ENCODE measurements at places on chromosomes 7 and 10.

DNA sequence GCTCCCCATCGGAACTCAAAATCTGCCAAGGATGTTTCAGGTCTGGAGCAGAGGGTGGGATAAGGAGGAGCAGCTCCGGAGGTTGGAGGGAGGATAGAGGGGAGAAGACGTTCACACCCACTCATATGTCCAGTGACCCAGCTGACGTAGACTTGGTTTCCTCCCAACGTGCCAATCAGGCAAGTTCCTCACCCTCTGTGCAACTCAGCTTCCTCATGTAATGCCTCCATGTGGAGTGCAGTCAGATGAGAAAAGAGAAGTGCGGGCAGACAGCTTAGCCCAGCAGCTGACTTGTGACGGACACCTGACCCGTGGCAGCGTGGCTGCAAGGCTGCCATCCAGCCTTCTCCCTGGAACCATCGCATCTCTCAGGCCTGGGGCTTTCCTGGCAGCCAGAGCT is 86.8 kb downstream of the NPTX2 start:
- DNase-seq: no peak

- DNase-seq: peak; percentile 33
Measured at GRCh38 chr7:149261316-149261828, 624 bp upstream of the ZNF783 start.

- peak; percentile 38 for DNase-seq
Measured at GRCh38 chr10:6171881-6172695, 30.6 kb upstream of the PFKFB3 start.

GRCh38 chr10:24214762-24215161 is 5.8 kb downstream of the KIAA1217 start:
- no peak for DNase-seq

DNA sequence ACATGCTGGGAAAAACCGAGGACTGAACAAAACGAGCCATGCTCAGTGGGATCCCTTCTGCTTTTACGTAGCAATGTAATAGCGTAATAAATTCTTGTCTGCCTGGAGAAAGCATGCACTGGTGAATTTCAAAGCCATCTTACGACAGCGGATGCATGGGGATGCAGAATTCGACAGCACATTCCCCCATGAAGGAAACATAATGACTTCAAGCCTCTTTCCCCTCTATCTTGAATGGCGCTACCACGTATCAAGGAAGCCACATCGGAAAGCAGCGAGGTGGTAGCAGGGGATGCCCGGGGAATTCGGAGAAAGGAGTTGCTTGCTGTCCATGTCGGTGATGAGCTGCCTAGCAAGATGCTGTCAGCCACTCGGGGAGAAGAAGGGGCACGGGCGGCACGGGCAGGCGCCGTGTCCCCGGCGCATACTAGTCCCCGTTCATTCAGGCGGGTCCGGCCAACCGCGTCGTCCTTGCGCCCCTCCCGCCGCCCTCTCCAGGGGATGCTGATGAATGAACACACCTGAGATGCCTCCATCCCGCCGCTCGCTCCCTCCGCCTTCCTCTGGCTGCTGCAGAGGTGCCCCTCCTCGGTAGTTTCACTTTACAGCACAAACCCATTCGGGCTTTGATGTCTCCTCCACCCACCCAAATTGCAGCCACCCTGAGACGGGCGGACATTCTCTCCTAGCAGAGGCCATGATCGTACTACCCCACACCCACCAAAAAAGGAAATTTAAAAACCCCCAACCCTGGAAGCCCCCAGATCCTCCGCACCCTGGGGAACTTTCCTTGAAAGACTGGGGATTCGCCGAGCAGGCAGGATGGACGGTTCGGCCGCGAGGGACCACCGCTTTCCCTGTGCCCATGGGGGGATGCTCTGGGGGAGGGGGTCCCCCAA is 644 bp downstream of the SORBS1 start:
- peak; percentile 46 for DNase-seq

DNA sequence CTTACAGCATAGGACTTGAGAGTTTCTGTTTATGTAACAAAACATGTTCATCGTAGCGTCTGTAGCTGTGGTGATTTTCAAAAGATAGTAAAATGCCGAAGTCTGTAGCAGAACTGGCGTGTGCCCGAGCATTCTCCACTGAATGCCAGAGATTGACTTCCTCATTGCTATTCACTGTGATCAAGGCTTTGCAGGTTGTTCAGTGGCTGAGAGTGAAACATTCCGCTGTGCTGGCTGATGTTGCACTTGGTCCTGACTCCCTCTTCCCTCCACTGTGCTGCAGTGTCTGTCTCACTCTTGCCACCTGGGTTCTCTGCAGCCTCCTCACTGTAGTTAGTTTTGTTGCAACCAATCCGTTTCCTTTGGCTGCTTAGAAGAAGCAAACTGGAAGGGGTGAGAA is 37.6 kb downstream of the FHIP2A start:
- DNase-seq: no peak

GRCh38 chr7:25444991-25445390 is 216.7 kb upstream of the NPVF start:
- no peak for DNase-seq

DNA sequence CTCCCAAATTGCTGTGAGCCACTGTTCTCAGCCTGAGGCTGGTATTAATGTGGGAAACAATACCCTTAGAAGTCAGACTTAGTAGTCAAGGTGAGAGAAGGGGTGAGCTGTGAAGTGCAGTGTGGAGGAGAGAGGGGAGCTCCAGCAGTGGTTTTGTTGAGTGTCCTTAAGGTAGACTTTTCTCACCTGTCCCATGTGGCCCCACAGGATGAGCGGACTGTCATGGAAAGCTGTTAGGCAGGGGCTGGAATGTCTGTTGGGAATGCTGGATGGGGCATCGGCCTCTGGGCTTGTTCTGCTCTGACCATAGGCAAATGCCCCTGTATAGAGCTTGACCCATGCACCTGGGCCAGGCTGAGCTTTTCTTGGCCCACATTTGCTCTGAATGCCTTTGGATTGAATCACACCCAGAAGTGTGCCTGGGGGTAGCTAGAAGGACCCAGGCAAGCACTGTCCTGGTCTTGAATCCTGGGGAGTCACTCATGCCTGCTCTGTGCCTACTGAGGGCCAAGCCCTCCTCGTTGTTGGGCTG is 36.3 kb upstream of the SH2D4B start:
- DNase-seq: no peak

- no peak for DNase-seq
Measured at GRCh38 chr7:18638594-18639452, 143.3 kb downstream of the HDAC9 start.

- DNase-seq: no peak
Measured at GRCh38 chr10:87642988-87643387, 16.7 kb upstream of the PAPSS2 start.

- no peak for DNase-seq
Measured at GRCh38 chr7:33556472-33556871, 348.9 kb upstream of the BMPER start.

GRCh38 chr10:61063034-61063433 is 119.0 kb upstream of the RHOBTB1 start:
- DNase-seq: no peak

- DNase-seq: no peak
Measured at GRCh38 chr7:147418966-147419365, 1171.6 kb upstream of the C7orf33 start.

DNA sequence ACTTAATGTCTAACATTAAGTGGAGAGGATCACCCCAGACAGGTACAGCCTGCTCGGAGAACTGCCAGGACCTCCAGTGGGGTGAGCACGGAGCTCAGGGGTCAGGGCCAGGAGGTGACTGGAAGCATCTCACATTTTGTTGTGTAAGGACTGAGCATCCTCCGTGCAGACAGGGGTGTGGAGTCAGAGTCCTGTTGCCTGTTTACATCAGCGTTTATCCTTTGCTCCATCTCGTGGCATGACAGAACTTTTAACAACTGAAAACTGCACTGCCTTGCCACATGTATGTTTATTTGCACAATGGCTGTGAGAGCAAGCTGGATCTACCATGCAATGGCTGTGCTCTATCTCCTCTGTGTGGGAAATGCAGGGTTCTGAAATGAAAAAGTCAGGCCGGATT is 175.4 kb upstream of the AKR1E2 start:
- no peak for DNase-seq

- no peak for DNase-seq
Measured at GRCh38 chr7:118288098-118288497, 63.6 kb downstream of the ANKRD7 start.

GRCh38 chr7:87615197-87615596 is 13.0 kb upstream of the RUNDC3B start:
- no peak for DNase-seq

DNA sequence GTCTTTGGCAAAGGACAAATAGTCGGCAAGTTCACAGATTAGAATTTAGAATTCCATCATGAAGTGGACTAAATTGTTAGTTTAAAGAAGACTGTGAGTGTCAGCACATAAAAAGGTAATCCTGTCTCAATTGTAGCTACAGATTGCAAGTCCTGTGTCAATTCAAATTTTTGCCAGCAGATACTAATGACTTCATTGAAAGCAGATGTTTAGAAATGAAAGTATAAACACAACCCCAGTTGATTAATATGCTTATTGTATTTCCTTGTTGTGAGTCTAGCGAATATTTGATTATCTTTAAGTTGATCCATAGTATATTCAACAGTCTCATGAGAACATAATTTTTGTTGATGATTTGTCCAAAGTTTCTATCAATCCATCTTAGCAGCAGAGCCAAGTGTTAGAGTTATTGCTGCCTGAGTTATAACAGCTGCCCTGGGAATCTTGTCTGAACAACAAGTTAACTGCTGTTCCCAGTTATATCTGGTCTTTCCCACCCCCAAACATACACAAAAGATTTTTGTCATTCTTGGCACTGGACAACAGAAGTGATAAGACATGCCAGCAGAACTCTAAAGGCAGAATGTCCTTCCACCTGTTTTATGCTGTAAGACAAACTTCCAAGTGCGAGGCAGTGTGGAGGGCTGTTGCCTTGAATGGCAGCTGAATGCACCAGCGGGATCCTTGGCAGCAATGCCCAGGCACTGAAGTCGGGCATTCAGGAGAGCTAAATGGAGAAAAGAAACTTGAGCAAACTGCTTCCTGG is 21.3 kb upstream of the HERPUD2 start:
- DNase-seq: no peak

GRCh38 chr7:158386866-158387545 is 200.6 kb downstream of the PTPRN2 start:
- no peak for DNase-seq

GRCh38 chr10:35600193-35600592 is 4.9 kb upstream of the GJD4 start:
- no peak for DNase-seq

GRCh38 chr10:128463991-128464760 is 338.0 kb upstream of the MKI67 start:
- no peak for DNase-seq

DNA sequence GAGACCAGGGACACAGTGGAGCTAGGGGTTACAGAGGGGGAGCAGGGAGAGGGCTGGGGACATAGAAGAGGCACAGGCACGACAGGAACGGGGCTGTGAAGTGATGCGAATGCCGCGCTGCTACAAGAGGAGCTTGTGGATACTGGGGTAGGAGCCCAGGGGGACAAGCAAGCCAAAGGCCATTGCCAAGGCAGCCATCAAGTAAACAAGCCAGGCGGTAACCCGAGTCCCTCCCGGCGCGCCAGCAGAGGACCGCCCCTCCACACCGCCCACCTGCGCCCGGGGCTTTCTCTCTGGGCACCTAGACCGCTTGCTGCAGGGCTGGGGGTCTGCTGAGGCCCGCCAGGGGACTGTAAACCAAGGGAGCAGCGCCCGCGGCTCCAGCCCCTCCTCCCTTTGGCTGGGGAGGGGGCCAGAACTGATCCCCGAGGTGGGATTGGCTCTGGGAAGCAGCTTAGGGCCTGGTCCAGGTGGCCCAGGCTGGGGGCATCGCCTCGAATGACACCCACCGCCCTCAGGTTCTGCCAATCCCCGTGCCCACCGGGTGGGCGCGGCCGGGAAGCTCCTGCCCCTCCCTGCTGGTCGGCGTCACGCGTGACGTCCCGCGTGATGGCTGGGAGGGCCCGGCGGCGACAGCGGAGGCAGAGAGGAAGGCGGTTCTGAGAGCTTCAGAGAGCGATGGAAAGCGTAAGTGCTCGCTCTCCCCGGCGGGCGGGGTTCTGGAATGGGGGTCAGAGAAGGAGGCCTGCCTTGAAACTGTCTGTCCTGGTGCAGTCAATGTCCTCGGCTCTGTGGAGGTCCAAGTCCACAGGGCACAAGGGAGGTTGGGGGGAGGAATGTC is 982 bp downstream of the SFXN3 start:
- DNase-seq: peak; percentile 74

- no peak for DNase-seq
Measured at GRCh38 chr7:101718363-101719122, 89.4 kb upstream of the MYL10 start.

DNA sequence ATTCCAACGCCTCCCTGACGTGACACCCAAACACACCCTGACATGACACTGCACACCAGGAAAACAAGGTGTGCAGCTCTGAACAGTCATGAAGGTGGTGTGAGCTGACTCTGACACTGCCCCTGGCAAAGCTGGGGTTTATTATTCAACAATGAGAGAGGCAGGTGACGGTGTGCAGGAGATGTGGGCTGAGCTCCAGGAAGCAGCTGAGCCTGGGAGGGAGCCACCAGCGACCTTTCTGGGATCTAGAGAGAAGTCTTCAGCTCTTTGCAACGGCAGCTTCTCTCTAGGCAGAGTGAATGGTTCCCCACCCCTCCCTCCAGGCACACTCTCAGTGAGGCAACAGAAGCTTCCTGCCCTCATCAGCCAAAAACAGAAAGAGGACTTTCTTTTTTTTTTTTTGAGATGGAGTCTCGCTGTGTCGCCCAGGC is 65.6 kb downstream of the SH3PXD2A start:
- DNase-seq: no peak

DNA sequence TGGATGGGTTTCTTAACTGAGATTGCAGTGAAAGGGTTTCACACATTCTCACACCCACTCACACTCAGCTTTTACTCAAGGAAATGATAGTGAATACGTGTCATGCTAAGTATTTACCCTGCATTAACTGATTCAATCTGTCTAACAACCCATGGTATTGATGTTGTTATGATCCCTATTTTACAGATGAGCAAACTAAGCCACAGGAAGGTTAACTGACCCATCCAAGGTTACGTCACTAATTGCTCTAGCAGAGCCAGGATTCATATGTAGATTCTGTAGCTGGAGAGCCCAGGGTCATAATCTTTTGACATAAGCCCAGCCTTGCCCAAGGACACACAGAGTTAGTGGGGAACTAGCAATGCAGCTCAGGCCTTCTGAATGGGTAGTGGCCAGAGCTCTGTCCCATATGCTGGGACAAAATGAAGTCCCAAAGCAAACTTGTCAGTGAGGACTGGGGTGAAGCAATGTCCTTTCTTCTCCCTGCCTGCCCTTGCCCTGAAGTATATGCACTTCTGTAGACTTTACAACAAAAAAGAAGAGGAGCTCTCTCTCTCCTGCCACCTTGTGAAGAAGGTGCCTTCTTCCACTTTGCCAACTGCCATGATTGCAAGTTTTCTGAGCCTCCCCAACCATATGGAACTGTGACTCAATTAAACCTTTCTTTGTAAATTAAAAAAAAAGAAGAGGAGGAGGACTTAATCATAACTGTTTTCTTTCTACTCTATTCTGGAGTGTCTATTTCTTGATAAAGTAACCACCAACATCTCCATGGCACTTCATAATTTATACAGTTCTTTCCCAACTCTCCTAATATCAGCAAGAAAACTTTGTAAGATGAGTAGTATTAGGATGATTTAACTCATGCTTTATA is 4.9 kb upstream of the CYP3A7 start:
- DNase-seq: no peak

GRCh38 chr7:24406053-24406788 is 122.2 kb downstream of the NPY start:
- DNase-seq: no peak
